Cortex of kidney (tissue), 1 donor: ENCODE measurements at places on chromosomes 7 and 10.

GRCh38 chr7:112881-113280, 79.5 kb upstream of the FAM20C start:
- DNase-seq: no peak

GRCh38 chr10:128476845-128477244, 350.6 kb upstream of the MKI67 start:
- DNase-seq: no peak

DNA sequence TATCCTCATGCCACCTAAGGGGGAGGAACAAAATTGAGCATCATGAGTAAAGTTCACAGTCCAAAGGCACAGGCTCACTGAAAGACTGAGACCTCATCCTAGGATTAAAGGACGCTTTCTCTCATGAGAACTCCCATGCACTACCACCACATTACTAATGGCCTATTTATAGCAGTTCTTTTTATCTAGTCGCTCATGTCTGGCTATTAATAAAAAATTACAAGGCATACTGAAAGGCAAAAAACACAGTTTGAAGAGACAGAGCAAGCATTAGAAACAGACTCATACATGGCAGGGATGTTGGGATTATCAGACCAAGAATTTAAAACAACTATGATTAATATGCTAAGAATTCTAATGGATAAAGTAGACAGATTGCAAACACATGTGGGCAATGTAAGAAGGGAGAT, 46.0 kb upstream of the CDK13 start:
- no peak for DNase-seq

DNA sequence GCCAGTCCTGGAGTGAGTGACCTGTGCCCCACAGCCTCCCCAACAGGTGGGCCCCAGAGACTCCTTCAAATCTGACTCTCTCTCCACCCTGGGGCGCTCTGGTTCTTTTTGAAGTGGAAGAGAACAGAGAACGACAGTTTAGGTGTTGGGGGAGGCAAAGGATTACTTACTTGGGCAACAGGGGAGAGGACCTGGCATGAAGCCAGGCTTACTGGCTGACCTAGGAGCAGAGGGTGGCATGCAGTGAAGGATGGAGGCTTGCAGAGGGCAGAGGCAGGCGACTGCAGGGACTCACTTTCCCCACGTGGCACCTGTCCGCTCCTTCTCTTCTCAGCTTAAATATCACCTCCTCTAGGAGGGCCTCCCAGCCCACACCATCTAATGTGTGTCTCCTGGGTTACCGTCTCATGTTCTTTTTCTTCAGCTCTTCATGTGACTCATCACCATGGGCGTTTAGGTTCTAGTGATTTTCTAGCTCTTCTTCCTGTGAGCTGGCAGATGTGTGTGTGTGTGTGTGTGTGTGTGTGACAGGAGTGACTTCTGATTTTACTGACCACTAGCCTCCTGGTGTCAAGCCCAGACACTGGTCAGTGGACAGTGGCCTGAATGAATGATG, 15.5 kb downstream of the LZTS2 start:
- no peak for DNase-seq

GRCh38 chr10:17074541-17074847, 55.1 kb downstream of the CUBN start:
- DNase-seq: no peak
